Transverse colon (tissue), 4 donors: ENCODE measurements at places on chromosomes 12 and 14. TPM values are rescaled to one million over a fixed set of nuclear protein-coding genes. Genes with fewer than 3 reads are reported as not detected.

- no peak for DNase-seq
These were observed 130.6 kb upstream of the MDM1 start for GRCh38 chr12:68462803-68463202.

- DNase-seq = no peak
These were observed 10.5 kb downstream of the LDHB start for GRCh38 chr12:21647179-21647578.

GRCh38 chr12:132075714-132076553 lies 68.2 kb downstream of the DDX51 start:
- DNase-seq = no peak

The SRRM4 gene
- total RNA-seq = 0.14 TPM

DNA sequence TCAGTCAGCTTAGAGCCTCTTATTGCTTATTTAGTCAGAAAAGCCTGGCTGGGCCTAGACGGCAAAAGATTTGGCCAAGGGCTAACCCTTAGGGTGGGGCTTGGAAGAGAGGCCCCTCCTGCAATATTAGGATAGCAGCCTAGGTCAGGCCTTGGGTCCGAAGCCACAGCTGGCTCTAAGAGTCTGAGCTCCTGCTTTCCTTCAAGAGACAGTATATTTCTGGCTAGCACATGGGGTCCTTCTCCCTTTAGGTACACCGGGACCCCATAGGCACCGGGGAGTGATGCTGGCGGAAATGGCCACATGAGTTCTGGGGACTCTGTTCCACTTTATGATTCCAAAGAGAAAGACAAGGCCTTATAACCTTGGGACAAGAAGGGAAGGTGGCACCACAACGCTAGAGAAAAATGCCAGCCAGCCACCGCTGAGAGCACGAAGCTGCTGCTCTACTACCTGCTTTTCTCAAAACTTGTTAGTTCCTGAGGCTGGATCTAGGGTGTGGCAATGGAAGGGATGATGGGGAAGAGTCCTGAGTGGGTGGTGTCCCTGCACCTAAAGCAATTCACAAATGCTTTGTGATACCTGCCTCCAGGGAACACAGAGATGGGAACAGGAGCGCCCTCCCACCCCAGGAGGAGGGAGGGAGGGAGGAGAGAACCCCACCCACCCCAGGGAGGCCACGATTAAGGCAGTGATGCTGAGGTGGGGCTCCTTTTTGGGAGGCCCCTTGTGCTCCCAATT lies 3.1 kb upstream of the AVIL start:
- DNase-seq = no peak

The NELL2 gene
- total RNA-seq = 9.4 TPM

The LRIG3 gene
- total RNA-seq = 108 TPM

DNA sequence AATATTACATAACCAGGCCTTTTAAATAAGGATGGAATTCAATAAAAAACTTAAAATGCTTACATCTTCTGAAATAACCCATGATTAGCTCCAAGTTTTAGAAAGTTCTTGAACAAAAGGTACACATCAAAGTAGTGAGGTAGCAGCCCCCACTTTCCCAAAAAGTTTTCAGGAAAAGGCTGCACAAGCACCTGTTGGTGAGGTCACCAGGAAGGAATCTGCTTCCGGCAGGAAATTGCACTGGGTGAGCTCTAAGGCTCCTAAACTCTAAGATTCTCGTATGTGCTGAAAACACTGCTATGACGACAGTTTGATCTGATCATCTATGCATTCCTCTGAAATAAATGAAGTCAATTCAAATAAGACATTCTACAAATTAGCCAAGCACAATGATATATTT lies 34.3 kb upstream of the TTC7B start:
- no peak for DNase-seq

The KIF5A gene
- total RNA-seq = 6.2 TPM

DNA sequence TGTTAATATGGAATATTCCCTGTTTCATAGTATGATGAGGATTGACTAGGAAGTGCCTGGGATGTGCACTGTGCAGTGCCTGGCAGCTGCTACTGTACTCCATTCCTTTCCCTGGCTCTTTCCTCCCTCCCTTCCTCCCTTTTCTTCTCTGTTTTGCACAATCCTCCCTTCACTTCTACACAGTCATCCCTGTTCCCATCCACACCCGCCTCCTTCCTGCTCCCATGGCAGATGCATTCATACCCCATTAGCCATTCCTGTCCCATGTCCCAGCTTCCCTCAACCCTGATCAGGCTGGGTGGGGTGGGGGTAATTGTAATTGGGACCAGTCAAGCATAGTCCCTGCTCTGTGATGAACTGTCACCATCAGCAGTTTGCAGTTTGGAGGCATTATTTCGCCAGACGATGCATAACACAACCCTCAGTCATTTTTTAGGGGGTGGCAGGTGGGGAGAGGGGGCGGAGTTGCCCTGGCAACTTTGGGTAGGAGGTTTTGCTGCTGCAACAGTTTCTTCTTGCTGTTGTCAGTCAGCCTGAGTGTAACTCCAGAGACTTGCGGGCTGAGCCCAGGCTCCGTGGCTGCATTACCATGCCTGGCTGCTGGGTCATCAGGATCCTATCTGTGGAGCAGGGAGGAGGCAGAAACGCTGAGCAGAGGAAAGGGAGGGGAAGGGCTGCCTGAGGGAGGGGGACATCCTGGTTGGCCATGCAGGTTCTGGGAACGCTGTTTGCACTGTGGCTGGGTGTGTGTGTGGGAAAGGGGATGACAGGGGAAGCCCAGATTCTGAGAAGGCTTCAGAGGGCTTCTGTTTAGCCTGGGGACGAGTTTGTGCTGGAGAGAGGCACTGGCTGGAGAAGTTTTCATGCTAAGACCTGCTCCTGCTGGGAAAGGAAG lies 4.1 kb upstream of the KRT84 start:
- no peak for DNase-seq

DNA sequence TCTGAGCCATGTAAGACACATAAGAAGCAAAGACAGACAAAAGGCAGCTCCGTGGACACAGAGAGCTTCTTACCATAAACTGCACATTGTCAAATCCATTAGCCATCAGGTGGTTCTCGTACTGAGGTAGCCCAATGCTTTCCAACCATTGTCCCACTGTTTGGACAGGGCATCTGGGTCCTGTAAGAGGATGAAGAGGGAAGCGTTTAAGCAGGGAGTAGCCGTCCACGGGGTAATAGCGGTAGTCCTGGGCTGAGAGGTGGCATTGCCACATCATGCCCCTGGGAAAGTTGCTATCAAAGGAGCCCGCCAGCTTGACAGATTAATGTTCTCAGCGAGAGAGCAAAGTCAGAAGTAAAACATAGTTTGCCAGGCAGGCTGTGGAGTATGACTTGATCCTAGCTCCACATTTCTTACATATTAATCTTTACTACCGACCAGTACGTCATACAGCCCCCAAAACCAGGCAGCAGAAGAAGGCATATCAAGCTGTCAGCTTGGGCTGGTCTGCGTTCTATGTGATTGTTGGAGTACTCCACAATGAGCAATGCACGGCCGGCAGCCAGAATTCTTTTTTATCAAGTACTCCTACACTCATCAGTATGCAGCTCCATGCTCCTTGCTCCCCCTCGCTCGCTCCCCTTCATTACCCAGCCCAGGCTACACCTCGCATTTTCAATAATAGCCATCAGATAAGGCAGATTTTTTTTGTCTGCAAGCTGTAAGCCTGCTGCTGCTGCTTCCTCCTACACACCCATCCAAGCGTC lies 493.2 kb upstream of the GARIN6 start:
- no peak for DNase-seq

The GSKIP gene
- total RNA-seq = 151 TPM

DNA sequence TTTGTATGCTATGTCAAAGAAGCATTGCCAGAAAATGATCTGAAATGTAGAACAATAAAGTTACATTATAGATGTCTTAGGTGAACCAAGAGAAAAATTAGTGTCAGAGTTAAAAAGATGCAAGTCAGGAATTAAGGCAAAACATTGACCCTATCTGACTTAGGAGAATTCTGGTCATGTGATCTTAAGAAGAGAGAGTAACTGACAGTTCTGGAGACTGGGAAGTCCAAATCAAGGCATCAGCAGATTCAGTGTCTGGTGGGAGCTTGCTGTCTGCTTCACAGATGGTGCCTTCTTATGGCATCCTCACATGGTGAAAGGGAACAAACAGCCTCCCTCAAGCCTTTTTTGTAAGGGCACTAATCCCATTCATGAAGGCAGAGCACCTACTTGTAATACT lies 42.8 kb downstream of the BICD1 start:
- no peak for DNase-seq

- no peak for DNase-seq
These were observed 57.6 kb upstream of the SEL1L start for GRCh38 chr14:81591266-81591665.

GRCh38 chr12:76303365-76303764 lies 44.9 kb downstream of the BBS10 start:
- DNase-seq = no peak

The NAA30 gene
- 4.4 TPM for total RNA-seq

DNA sequence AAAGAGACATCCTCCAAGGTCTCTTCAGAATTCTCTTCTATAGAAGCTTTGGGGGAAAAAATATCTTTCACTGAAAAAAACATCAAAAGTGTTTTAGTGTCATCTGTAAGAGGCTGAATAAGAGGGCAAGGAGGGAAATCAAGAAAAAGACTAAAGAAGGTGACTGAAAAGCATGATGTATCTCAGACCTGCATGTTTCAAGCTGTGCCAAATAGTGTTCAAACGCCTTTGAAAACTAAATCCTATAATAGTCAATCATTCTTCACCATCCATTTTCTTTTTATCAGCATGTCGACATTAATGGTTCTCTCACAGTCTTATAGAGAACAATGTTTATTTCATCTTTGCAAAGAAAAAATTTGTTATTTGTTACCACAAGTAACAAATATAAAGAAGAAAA lies 94.5 kb downstream of the CEP128 start:
- DNase-seq = no peak

The C1QL4 gene
- not detected for total RNA-seq

DNA sequence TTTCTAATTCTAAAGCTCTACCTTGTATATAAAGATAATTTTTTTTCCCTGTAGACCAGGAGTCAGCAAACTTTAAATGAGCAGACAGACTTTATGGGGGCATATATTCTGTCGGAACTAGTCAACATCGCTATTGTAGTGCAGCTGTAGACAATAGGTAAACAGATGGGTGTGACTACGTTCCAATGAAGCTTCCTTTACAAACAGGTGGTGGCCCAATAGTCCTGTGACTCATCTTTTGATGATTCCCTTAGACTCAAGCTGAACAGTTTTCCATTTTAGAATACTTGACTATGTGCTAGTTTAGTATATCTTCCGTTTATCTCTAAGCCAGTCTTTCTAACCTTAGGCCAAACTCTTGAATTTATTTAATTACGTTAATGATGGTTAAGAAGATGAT lies 16.3 kb downstream of the MUCL1 start:
- no peak for DNase-seq

GRCh38 chr12:10408842-10409241 lies 715 bp downstream of the KLRC4 start:
- no peak for DNase-seq

The DENR gene
- total RNA-seq = 24.6 TPM

The TIMM9 gene
- 9.7 TPM for total RNA-seq

The NXPH4 gene
- not detected for total RNA-seq

- DNase-seq = peak; percentile 19
These were observed 145.3 kb downstream of the SSPN start for GRCh38 chr12:26340649-26341048.

GRCh38 chr12:166425-167075 lies 47.4 kb downstream of the SLC6A12 start:
- no peak for DNase-seq

The REC8 gene
- 11.3 TPM for total RNA-seq

GRCh38 chr12:67275380-67275913 lies 6.3 kb downstream of the CAND1 start:
- DNase-seq = no peak
